ENCODE measurements at places on chromosomes 12 and 14. TPM values are rescaled to one million over a fixed set of nuclear protein-coding genes. Genes with fewer than 3 reads are reported as not detected.

APEX1 gene
- polyA plus RNA-seq = 242 TPM

PIK3C2G gene
- not detected for polyA plus RNA-seq

LRP1-AS gene
- polyA plus RNA-seq = not detected

SERPINA4 gene
- not detected for polyA plus RNA-seq

RBP5 gene
- polyA plus RNA-seq = 0.15 TPM

OR11H7 gene
- not detected for polyA plus RNA-seq

AHSA1 gene
- 190 TPM for polyA plus RNA-seq

ARHGEF25 gene
- polyA plus RNA-seq = 17.1 TPM

ADAM20 gene
- polyA plus RNA-seq = 0.03 TPM

SLC16A7 gene
- 1.9 TPM for polyA plus RNA-seq

ITPK1 gene
- 26.9 TPM for polyA plus RNA-seq

KRT73 gene
- polyA plus RNA-seq = not detected

NRXN3 gene
- 25.1 TPM for polyA plus RNA-seq

CAPZA3 gene
- not detected for polyA plus RNA-seq

ABCB9 gene
- polyA plus RNA-seq = 7.8 TPM

LRRC10 gene
- polyA plus RNA-seq = not detected

PGF gene
- polyA plus RNA-seq = 0.39 TPM

CCDC198 gene
- polyA plus RNA-seq = not detected

MIP gene
- polyA plus RNA-seq = not detected

TDRD9 gene
- 0.09 TPM for polyA plus RNA-seq

FBLN5 gene
- 68.1 TPM for polyA plus RNA-seq

P2RX2 gene
- polyA plus RNA-seq = not detected

EPYC gene
- not detected for polyA plus RNA-seq

GLT8D2 gene
- polyA plus RNA-seq = 43.3 TPM

OR6C74 gene
- not detected for polyA plus RNA-seq

RTN1 gene
- 0.44 TPM for polyA plus RNA-seq

KTN1 gene
- polyA plus RNA-seq = 42.1 TPM

PTPRO gene
- 0.03 TPM for polyA plus RNA-seq

KRT86 gene
- not detected for polyA plus RNA-seq

TAS2R43 gene
- not detected for polyA plus RNA-seq

HOMEZ gene
- polyA plus RNA-seq = 10.3 TPM

TAS2R14 gene
- polyA plus RNA-seq = 1.1 TPM

MYO1H gene
- polyA plus RNA-seq = not detected
